Endodermal cell (in vitro differentiated cells): ENCODE measurements at places on chromosomes 11 and 22. TPM values are rescaled to one million over a fixed set of nuclear protein-coding genes. Genes with fewer than 3 reads are reported as not detected.

The TIMM8B gene
- total RNA-seq: 38.2 to 65.1 TPM (median 56.2 TPM) in 3 replicates

The APOA5 gene
- total RNA-seq: not detected in 2 replicates

The CD59 gene
- 110 and 111 TPM in 2 replicates for total RNA-seq

The MED15 gene
- 55.3 and 62.7 TPM in 2 replicates for total RNA-seq
